ENCODE measurements at places on chromosomes 2 and 18.

GRCh38 chr2:3476321-3476984 is 42.9 kb downstream of the ADI1 start:
- no peak for DNase-seq

DNA sequence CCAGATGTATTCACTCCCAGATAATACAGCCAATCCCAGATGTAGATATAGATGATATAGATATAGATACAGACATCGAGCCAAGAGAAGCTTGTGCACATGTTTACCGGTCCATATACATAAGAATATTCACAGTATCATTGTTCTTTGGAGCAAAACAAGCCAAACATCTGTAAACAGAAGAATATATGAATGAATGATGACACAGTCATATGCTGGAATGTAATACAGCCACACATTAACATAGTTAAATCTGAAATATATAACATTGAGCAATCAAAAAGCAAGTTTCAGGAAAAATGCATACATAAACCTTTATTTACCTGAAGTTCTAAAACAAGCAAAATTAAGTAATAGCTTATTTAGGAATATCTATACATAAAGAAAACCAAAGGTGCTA is 182.5 kb downstream of the TXNL1 start:
- DNase-seq = no peak

DNA sequence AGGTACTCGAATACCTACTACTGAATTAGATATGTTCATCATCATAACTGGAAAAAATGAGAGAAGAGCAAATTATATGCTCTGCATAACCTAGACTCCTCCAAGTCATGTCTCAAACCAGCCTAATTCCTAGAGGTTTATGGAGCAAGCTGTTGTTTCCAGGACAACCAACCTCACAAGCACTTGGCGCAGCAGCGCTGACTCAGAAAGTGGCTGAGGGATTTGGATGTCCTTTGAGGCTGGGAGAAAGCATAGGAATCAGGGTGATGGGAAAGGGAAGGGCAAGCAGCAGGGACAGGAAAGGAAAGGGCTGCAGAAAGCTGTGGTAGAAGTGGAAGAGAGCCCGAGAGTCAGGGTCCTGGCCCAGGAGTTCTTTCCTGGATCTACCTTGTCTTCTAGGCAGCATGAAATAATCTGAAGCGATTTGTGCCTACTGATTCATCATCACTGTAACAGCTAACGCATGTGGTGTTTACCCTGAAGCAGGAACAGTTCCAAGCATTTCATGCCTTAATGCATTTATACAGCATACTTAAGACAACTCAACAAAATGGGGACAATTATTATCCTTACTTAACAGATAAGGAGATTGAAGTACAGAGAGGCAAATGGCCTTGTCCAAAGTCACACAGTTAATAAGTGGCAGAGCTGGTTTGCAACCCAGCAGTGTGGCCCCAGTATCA is 3.7 kb downstream of the PLEK start:
- no peak for DNase-seq

GRCh38 chr2:38598991-38599295 is 3.8 kb downstream of the HNRNPLL start:
- no peak for DNase-seq

DNA sequence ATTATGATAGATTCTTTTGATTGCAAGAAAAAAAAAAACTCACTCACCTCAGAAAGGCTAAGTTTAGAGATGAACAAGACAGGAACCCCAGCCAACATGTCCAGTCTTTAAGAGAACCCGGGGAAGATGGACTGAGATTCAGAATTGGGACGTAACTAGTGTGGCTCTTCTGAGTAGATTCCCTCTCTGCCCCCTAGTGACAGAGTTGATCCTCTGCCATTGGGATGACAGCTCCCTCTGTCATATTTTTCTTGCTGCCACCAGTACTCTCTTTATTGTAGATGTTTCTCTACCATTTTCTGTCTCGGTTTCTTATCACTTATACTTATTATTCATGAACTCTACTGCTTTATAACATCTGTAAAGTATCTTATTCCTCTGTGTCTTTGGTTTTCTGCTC is 77.7 kb downstream of the GULP1 start:
- DNase-seq = no peak

DNA sequence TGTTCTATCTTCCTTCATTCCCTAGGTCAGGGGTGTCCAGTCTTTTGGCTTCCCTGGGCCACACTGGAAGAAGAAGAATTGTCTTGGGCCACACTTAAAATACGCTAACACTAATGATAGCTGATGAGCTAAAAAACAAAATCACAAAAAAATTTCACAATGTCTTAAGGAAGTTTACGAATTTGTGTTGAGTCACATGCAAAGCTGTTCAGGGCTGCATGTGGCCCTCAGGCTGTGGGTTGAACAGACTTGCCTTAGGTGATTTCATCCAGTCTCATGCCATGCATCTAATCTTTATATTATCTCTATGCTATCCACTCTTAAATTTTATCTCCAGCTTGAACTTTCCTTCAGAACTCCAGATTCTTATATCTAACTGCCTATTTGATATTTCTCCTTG is 80.1 kb downstream of the CCDC85A start:
- no peak for DNase-seq

DNA sequence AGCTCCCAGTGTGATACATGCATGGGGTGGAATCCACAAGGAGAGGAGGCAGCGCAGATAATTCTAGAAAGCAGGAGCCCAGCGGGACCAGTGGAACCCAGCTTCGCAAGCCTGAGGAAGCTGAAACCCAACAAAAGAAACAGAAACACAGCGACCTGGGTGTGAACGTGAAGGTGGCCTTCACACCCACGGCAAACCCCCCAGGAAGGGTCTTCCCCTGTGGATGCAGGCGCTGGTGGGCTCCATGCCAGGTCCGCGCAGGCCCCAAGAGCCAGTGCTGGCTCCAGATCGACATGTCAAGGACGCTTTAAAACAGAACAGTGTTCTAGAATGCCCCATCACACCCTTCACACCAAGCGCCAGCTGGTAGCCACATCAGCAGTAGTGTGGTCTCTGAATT is 22.1 kb downstream of the KIF1A start:
- DNase-seq = no peak

DNA sequence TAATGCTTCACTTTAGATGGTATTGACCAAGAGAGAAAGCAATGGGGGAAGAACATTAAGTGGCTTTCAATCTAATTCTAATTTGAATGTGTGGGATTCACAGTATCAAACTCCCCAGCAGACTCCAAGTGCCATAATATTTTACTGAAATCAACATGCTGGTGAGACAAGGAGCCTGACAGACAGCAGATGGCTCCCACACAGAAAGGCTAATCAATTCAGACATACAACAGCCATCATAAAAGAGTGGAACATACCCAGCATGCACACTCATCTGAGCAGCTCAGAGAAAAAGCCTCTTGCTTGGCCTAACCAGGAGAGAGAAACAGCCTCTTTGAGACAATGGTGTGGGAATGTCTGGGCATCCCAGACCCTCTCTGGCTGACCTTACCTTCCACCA is 186.5 kb upstream of the SKOR2 start:
- DNase-seq = no peak

- DNase-seq = no peak
Measured at GRCh38 chr18:61803393-61803792, 89.4 kb downstream of the RNF152 start.

- DNase-seq = no peak
Measured at GRCh38 chr2:240596491-240596931, 10.0 kb downstream of the CAPN10 start.

GRCh38 chr2:128260239-128261138 is 58.2 kb downstream of the HS6ST1 start:
- DNase-seq = no peak

DNA sequence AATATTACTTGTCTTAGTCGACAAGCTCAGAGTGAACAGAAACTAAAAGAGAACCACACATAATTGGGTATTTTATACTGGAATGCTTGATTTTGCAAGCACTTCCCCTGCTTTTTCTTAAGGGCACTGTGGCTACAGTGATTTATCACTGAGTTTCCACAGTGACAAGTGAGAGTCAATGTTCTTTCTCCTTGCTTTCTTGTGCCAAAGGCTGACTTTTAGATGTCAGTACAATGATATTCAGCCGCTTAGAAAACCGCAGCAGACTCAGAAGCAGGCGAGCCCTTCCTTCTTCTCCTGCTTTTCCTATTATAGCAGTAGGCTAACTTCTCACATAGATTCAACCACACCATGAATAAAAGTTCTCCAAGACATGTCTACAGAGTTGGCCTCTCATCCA is 1603.6 kb upstream of the NXPH2 start:
- no peak for DNase-seq

- DNase-seq = no peak
Measured at GRCh38 chr2:70959851-70960832, 18.3 kb upstream of the ANKRD53 start.

DNA sequence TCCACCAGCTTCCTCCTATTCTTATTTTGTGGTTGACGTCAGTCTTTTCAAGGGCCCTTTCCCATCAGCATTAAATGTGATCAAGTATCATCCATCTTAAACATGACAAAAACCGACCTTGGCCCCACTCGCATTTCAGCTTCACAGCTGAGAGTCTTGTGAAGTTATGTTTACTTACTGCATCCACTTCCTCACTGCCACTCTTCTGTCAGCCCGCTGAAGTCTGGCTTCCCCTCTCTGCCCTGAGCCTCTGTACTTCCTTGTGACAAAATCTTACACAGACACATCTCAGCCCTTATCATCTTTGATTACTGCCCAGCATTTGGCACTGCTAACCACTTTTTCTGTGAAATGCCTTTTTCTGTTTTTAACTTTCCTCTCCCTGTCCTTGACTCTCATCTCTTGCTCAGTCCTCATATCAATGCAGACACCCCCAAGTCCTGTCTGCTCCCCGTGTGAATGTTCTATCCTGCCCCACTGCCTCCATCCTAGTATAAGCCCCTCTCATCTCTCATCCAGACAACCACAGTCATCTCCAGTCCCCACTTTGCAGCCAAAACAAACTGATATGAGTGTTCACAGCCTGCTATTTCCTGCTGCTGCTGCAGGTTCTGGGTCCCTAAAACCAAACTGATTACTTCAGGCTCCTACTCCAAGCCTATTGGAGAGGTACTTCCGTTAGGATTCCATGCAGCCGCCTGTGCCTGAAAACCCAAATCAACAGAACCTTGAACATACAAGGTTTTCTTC is 31.4 kb downstream of the FOSL2 start:
- DNase-seq = no peak

DNA sequence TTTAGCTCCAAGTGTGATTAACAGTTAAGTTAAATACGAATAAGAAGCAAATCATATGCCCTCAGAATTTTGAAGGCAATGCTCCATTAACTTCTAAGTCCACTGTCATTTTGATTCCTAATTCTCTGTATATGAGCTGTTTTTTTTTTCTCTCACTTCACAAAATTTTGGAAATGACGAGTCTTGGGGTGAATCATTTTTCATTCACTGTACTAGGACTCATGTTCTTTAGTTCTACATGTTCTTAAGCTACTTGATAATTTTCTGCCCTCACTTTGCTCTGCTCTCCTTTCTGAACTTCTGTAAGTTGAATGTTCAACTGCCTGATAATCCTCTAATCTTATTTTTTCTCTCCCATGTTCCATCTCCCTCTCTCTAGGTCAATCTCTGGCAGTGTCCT is 141.0 kb downstream of the THADA start:
- DNase-seq = no peak

GRCh38 chr2:11904941-11905340 is 158.5 kb downstream of the LPIN1 start:
- DNase-seq = no peak

GRCh38 chr2:165648801-165649200 is 145.2 kb downstream of the GALNT3 start:
- no peak for DNase-seq

DNA sequence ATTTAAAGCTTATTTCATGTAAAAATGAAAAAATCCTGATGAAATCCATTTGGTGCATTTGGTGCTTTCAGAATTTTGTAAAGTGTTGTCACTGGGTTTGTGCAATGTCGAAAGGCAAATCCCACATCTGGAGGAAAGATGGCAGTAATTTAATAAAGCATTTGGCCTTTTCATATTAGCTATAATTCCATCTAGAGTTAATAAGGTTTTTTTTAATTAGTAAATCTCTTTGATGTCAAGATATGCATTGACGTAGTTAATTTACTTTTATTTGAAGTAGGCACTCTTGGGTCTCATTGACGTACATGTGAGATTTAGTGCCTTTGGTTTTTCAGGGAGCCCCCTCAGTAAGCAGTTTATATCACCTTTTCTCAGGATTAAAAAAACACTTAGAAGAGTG is 12.3 kb upstream of the GAREM1 start:
- DNase-seq = no peak

GRCh38 chr2:72004976-72005375 is 142.7 kb downstream of the CYP26B1 start:
- no peak for DNase-seq

DNA sequence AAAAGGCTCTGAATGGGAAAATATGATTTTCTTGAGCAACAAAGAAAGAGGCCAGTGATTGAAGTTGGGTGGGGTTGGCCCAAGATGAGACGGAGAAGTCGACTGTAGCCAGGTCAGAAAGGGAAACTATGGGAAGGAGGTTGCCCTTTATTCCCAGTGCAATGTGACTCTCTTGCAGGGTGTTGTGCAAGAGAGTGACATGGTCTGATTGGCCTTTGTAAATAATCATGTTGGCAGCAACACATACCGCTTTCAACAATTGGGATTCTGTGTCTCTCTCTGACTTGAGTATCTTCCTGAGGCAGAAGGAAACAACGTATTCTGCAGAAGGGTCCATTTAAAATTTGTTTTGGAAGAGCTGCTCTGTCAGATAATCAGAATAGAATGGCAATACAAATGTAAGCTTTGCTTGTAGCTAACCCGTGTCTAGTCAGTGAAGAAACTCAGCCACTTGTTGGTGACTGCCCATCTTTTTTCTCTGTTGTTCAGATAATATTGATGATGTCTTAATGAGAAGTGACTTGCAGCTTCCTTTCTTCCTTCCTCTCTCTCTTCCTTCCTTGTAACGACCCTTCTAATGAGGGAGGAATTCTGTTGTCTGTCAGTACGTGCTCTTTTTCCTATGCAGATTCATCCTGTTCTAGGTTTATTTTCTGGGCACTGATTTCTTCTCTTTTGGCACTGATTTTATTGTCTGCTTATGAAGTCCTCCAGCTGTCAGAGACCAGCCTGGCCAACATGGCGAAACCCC is 311.0 kb upstream of the FAM98A start:
- no peak for DNase-seq

- no peak for DNase-seq
Measured at GRCh38 chr2:118459426-118459825, 371.2 kb downstream of the INSIG2 start.

- DNase-seq = no peak
Measured at GRCh38 chr18:12820506-12820905, 63.5 kb downstream of the PTPN2 start.

GRCh38 chr2:29559578-29559977 is 361.8 kb downstream of the ALK start:
- DNase-seq = no peak

GRCh38 chr18:54739476-54739875 is 88.8 kb upstream of the RAB27B start:
- no peak for DNase-seq
